Omental fat pad (tissue), 4 donors: ENCODE measurements at places on chromosomes 5 and 9. TPM values are rescaled to one million over a fixed set of nuclear protein-coding genes. Genes with fewer than 3 reads are reported as not detected.

CATSPER3 gene
- not detected for total RNA-seq

FSD1L gene
- total RNA-seq: 9.1 TPM

TNFSF15 gene
- 2.4 TPM for total RNA-seq

FUT7 gene
- total RNA-seq: 0.31 TPM

IL9 gene
- not detected for total RNA-seq

PCAT7 gene
- total RNA-seq: not detected

GPBP1 gene
- total RNA-seq: 56.1 TPM

MAPK9 gene
- 29.2 TPM for total RNA-seq

PCDHA6 gene
- total RNA-seq: 0.12 TPM

IGFBPL1 gene
- total RNA-seq: not detected

DNA sequence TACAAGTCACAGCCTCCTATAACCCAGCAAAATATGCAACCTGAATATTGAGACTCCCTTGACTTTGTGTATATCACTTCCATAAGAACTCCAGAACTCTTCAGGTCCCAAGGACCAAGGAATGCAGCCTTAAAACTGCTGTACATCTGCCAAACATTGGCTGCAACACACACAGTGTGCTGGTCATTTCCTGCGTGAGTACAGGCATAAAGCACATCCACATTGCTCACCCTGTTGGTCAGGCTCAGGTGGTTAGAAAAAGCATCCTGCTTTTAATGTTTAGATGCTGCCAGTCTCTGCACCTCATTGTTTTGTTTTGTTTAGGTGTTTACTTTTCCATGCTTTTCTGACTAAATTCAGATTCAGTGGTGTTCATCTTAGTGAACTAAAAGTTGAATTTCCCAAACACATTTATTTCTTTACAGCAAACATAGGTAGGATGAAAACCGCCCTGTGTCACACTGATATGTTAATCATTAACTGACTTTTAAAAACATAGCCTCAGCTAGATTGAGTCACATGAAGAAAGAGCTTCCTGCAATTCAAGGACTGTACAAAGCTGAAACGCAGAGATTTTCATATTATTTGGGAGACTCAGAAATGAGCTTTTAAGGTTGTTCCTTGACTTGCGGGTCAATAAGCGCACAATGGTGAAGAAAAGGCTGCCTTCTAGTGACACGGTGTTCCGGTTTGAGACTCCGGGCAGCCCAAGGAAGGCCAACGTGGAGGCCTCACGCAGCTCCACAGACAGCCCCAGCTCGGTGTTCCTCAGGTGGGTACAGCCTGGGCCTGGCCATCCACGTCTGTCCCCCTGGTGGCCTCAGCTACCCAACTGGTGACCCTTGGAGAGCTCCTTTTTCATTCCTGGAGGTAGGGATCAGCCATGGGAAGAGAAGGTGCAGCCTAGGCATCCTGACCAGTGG, 52.2 kb upstream of the GRAMD2B start:
- no peak for DNase-seq

DNA sequence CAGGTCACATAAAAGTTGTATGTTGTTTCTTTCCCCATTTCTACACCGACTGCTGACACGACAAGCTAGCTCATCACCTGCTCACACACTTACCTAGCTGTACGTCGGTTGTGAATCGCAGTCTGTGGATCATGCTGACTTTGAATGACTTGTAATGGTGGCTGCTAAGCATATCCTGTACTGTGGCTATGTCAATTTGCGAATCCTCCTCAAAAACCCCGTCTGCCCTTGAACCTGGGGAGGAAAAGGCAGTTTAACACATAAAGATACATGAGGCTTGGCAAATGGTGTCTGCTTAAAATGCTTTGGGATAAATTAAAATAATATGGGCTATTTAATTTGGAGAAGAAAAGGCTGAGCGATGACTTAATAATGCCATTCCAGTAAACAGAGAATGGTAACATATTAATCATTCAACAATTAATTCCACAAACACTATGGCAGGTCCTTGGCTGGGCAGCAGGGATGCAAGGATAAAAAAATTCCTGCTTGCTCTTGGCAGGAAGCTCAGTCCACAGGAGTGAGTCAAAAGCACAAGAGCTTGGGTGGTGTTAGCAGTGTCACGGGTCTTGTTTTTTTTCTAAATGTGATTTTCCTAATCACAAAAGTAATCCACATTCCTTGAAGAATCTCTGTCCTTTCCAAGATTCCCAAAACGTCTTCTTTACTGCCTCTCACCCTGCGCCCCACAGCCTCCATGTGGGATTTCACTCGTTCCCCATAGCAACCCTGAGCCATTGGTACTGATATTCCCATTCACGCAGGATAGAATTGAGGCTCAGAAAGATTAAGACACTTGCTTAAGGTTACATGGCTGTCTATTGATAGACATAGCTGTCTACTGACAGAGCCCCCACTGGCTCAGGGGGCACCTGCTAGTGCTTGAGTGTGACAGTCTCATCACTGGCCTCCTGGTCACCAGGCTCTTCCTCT, 222.4 kb downstream of the MAPKAP1 start:
- no peak for DNase-seq

DNA sequence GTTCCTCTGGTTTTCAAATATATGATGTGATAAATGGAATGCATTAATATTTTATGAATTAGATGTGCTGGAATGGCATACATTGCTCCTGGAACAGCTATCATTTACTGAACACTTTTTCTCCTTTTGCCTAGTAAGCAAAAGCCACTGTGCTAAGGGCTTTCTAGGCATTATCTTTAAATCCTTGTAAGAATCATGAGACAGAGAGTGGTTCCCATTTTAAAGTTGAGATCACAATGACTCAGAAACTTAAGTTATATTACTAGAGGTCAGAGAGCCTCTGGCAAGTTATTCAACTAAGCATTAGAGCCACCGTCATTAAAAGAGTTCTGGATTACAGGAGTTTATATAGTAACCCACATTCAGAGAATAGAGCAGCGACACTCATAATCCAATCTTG, 26.7 kb upstream of the FSD1L start:
- no peak for DNase-seq

GRCh38 chr9:126148994-126149393, 177.6 kb upstream of the MVB12B start:
- no peak for DNase-seq

- DNase-seq: no peak
Observed at GRCh38 chr5:12315461-12315860, 411.2 kb upstream of the CTNND2 start.

GRCh38 chr5:80707645-80708044, 52.9 kb upstream of the DHFR start:
- DNase-seq: no peak

- DNase-seq: no peak
Observed at GRCh38 chr9:95513711-95514110, 3.1 kb downstream of the PTCH1 start.

GRCh38 chr5:10277773-10278630, 27.9 kb downstream of the CCT5 start:
- DNase-seq: no peak

DNA sequence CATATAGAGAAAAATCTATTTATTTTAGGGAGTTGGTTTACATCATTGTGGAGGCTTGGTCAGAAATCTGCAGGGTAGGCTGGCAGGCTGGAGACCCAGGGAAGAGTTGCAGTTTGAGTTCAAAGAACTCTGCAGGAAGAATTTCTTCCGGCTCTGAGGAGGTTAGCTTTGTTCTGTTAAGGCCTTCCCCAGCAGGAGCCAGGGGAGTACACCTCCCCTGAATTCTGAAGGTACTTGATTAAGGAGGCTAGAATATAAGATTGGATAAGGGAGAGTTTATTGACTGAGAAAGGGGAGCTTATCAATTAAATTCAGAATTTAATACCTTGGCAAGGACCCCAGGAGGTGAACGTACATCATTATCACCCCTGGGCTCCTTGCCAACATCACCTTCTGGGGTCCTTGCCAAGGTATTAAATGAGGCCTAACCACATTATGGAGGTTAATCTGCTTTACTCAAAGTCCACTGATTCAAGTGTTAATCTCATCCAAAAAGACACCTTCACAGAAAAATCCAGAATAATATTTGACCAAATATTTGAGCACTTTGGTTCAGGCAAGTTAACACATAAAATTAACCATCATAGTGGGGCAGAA, 351.7 kb downstream of the CWC27 start:
- no peak for DNase-seq
